Epithelial cell of alveolus of lung (primary cell): ENCODE measurements at places on chromosomes 16 and 17. TPM values are rescaled to one million over a fixed set of nuclear protein-coding genes. Genes with fewer than 3 reads are reported as not detected.

Gene CCL13
- total RNA-seq = not detected in 2 replicates

Gene CLEC3A
- not detected in 2 replicates for total RNA-seq

Gene CDRT15
- total RNA-seq = not detected in 2 replicates

Gene C17orf78
- total RNA-seq = not detected in 2 replicates

Gene SPNS2
- 0.26 TPM in 1 of 2 replicates, not detected in the other for total RNA-seq

Gene KRT12
- total RNA-seq = not detected in 2 replicates

Gene CIITA
- under 0.01 TPM in 1 of 2 replicates, not detected in the other for total RNA-seq

Gene KCNJ12
- total RNA-seq = 0.26 TPM in 1 of 2 replicates, not detected in the other

Gene SPATA32
- 0.72 TPM in 1 of 2 replicates, not detected in the other for total RNA-seq

Gene SOST
- not detected in 2 replicates for total RNA-seq

Gene IL34
- total RNA-seq = 1.1 and 1.7 TPM in 2 replicates

Gene HSD17B1
- 0.48 and 11.4 TPM in 2 replicates for total RNA-seq

Gene FGF11
- total RNA-seq = 2.1 and 7.3 TPM in 2 replicates

Gene CIBAR2
- not detected in 2 replicates for total RNA-seq

Gene NLGN2
- total RNA-seq = 18.5 and 38.1 TPM in 2 replicates

Gene HS3ST2
- total RNA-seq = 0.39 TPM in 1 of 2 replicates, not detected in the other

Gene C1QTNF8
- not detected in 2 replicates for total RNA-seq

Gene MAF
- 2.5 and 33.0 TPM in 2 replicates for total RNA-seq

Gene RUNDC3A
- total RNA-seq = not detected in 2 replicates

Gene DOC2A
- total RNA-seq = 0.52 and 2.7 TPM in 2 replicates

Gene SLC16A11
- not detected in 2 replicates for total RNA-seq

Gene MAP2K6
- total RNA-seq = 2.2 and 2.5 TPM in 2 replicates

Gene PRKCB
- not detected in 2 replicates for total RNA-seq

Gene TRIM37
- total RNA-seq = 10.3 and 20.8 TPM in 2 replicates

Gene SDR42E2
- not detected in 2 replicates for total RNA-seq

Gene EFCAB5
- total RNA-seq = not detected in 2 replicates

Gene KRTAP1-5
- total RNA-seq = 10.1 TPM in 1 of 2 replicates, not detected in the other

Gene GPRC5B
- 10.2 and 37.1 TPM in 2 replicates for total RNA-seq

Gene NPW
- total RNA-seq = 5.6 and 6.6 TPM in 2 replicates

Gene CA4
- not detected in 2 replicates for total RNA-seq

Gene CCDC40
- total RNA-seq = 0.91 and 2.8 TPM in 2 replicates

Gene SUZ12
- 15.0 and 15.3 TPM in 2 replicates for total RNA-seq

Gene TNK1
- total RNA-seq = 0.65 and 2.2 TPM in 2 replicates

Gene NEUROD2
- not detected in 2 replicates for total RNA-seq

Gene PIRT
- not detected in 2 replicates for total RNA-seq

Gene FASN
- 57.2 and 289 TPM in 2 replicates for total RNA-seq

Gene ASGR1
- total RNA-seq = 0.80 and 1.0 TPM in 2 replicates

Gene RGS11
- 0.13 and 0.88 TPM in 2 replicates for total RNA-seq

Gene MMP15
- 3.9 and 6.7 TPM in 2 replicates for total RNA-seq

Gene EXOC3L1
- total RNA-seq = 0.39 and 0.96 TPM in 2 replicates

Gene KCNJ2
- total RNA-seq = 1.7 and 3.7 TPM in 2 replicates

Gene VPS35
- total RNA-seq = 33.0 and 74.9 TPM in 2 replicates

Gene ABCC6
- 0.13 and 0.88 TPM in 2 replicates for total RNA-seq

Gene APOH
- not detected in 2 replicates for total RNA-seq

Gene CD300E
- not detected in 2 replicates for total RNA-seq

Gene RHBDF1
- total RNA-seq = 28.1 and 42.7 TPM in 2 replicates

Gene LITAF
- total RNA-seq = 67.6 and 80.2 TPM in 2 replicates

Gene LUC7L
- total RNA-seq = 24.6 and 84.8 TPM in 2 replicates

Gene WNT9B
- not detected in 2 replicates for total RNA-seq

Gene CDH1
- total RNA-seq = 1.8 and 16.7 TPM in 2 replicates

Gene CCL8
- not detected in 2 replicates for total RNA-seq

Gene SDF2
- total RNA-seq = 59.8 and 68.8 TPM in 2 replicates

Gene INTS2
- 10.2 and 13.7 TPM in 2 replicates for total RNA-seq

Gene MSRB1
- total RNA-seq = 7.4 and 10.2 TPM in 2 replicates
